ENCODE measurements at places on chromosomes 12 and 14.
A peak's percentile ranks its signal among the peaks of the same experiment; 100 is the strongest.

DNA sequence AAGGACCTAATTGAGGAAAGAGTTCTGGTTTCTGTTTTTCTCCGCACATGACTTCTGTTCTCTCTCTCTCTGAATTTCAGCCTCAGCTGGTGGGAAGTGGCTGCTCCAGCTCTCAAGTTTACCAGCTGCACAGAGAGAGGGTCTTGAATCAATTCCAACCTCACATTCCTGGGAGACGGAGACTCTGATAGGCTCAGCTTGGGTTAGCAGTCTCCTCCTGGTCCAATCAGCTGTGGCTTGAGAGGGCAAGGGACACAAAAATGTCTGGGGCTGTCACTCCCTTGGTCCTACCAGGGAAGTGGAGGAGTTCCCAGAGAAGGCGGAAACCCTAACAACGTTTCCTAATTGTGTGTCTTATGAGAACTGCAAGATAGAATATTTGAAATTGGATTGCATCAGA is 7.0 kb downstream of the CCDC63 start:
- no peak for DNase-seq

DNA sequence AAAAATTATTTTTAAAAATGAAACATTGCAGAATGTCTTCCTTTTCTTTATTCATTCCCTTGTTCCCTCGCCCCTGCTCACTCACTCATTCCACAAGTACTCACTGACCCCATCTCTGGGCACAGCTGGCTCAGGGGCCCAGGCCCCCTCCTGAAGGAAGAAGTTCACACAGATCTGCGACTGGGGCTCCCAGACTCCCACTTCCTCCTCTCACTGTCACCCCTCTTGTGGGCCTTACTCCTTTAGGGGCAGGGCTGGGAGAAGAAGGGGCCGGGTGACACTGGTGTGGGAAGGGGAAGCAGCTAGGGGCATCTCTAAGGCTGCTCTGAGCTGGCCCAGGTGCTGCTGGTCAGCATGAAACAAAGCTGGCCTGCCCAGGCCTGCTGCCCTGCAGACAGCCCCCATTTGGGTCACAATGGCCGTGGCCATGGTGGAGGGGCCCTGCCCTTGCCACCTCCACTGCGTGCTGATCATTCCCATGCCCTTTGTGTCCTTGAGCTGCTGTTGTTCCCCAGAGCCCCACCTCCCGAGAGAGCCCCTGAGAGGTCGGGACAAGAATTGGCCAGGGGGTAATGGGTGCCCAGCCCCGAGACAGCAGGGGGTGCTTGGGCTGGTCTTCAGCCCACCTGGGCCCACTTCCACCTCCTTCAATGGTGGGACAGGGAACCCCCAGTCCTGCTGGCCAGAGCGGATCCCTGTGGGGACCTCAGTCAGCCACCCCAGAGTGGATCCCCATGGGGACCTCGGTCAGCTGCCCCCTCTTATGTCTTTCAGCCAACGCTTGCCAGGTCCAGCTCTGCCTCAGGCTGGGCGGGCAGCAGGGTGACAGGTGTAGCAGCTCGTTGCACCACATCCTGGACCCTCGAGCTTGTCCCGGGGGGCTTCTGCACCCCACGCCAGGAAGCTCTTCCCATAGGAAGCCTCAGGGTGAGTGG is 212.4 kb upstream of the C14orf180 start:
- DNase-seq, result no peak

- DNase-seq, result peak; percentile 83
Measured at GRCh38 chr14:51093371-51094281, 1.3 kb downstream of the TRIM9 start.

DNA sequence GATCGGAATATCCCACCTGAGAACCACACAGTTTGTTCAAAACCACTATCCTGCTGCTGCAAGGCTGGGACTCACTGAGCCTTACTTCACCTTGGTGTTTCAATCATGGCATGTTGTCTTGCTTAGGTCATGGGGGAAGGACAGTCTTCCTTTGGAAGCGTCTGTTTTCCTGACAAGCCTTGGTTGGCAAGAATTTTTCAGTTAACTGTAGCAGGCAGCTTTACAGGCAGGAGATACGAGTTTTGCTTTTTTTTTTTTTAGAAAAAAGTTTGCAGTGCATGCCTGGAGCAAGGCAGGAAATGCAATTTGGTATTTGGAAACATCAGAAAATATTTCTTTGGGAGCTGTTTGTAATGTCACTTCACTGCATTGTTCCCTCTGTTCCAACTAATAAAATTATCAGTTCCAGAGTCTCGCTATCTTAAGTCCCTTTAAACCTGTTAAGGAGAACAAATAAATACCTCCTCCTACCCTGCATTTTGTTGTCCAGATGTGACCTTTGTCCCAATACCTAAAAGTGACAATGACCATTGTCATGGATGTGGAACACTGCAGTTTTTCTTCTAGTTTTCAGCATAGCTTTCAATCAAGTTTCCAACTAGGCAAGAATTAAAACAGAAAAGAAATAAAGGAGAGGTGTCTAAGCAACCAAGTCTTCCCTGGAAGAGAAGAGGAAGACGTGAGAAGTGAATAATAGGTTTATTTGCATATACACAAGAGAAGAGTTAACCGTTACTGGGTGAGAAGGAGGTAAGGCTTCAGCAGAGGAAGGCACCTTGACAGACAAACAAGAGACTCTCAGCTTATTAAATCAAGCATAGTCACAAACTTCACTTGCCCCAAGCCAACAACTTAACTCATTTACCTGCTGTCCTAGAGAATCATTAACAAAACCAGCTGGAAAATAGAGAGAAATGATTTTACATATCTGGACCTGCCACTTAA is 71.4 kb upstream of the ACTN1 start:
- DNase-seq, result no peak

DNA sequence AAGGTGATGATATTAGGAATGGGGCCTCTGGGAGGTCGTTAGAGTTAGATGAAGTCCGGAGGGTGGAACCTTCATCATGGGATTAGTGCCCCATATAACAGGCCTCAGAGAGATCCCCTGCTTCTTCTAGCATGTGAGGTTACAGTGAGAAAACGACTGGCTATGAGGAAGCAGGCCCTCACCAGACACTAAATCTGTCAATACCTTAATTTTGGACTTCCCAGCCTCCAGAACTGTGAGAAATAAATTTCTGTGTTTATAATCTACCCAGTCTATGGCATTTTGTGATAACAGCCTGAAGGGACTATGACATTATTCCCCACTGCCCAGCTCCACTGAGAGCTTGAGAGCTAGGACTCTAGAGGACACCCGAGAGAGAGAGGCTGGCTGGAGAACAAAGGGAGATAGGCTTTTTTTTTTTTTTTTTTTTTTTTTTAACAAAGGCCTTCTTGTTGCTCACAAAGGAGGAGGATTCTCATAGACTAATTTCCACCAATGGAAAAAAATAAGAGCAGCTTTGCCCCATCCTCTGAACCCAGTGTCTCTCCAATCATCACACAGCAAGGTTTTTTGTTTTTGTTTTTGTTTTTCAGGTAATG is 87.8 kb upstream of the EEA1 start:
- DNase-seq, result peak; percentile 52

GRCh38 chr12:46449316-46449715 is 76.7 kb upstream of the SLC38A2 start:
- no peak for DNase-seq

- no peak for DNase-seq
Measured at GRCh38 chr12:62135553-62136200, 124.5 kb upstream of the USP15 start.

DNA sequence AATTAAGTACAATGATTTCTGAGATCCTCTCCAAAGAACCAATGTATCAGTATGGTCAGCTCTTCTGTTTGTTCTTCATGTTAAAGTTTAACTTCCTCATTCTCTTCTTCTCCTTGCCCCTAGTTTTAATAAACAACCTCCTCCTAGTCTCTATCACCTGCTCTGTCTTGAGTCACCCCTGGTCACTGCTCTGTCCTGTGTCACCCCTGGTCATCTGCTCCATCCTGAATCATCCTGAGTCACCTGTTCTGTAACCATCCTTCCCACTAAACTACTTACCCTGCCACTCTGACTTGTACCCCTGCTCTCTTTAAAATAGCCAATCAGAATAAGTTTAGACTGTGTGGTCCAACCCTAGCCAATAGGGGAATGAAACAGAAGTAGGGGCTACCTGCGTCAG is 100.5 kb downstream of the ALG10B start:
- DNase-seq, result no peak

- no peak for DNase-seq
Measured at GRCh38 chr12:111976860-111977259, 36.1 kb downstream of the TMEM116 start.

GRCh38 chr12:72618764-72619163 is 346.6 kb downstream of the TRHDE start:
- DNase-seq, result no peak

DNA sequence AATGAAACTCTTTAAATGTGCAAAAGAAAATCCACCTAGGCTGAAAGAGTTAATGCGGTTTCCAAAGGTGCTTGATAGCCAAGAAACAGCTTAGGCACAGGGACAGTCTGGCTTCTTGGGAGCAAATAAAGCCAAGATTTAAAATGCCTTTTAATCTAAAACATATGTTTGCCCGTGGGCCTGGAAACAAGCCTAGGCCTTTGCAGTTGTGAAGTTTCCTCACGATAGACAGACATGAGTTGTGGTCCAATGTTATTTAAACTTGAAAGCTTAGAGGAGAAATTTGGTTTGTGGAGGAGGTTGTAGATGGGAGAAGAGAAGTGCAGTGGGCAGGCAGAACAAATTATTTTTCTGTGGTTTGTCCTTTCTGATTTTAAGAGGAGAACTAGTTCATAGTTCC is 29.8 kb downstream of the PROX2 start:
- no peak for DNase-seq

DNA sequence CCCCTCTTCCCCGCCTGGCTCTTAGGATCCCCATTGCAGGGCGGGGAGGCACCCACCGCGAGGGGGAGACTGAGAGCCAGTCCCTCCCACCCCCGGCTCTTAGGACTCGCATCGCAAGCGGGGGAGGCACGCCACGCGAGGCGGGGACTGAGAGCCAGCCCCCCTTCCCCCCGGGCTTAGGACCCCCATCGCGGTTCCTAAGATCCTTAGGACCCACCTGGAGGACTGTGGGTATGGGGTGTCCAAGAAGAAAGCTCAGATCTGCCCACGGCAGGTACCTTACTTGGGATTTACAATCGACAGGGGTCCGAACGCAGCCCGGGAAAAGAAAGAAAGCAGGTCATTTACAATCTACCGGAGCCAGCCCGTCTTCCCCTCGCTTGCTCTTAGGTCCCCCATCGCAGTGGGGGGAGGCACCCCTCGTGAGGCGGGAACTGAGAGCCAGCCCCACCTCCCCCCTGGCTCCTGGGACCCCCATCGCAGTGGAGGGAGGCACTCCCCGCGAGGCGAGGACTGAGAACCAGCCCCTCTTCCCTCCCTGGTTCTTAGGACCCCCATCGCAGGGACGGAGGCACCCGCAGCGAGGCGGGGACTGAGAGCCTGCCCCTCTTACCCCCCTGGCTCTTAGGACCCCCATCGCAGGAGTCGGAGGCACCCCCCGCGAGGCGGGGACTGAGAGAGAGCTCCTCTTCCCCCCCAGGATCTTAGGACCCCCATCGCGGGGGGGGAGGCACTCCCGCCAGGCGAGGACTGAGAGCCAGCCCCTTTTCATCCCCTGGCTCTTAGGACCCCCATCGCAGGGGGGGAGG is 43.7 kb downstream of the DDX11 start:
- DNase-seq, result peak; percentile 3

- no peak for DNase-seq
Measured at GRCh38 chr12:132872975-132873421, 14.4 kb downstream of the CHFR start.

GRCh38 chr12:110903511-110903910 is 16.9 kb downstream of the MYL2 start:
- DNase-seq, result no peak

DNA sequence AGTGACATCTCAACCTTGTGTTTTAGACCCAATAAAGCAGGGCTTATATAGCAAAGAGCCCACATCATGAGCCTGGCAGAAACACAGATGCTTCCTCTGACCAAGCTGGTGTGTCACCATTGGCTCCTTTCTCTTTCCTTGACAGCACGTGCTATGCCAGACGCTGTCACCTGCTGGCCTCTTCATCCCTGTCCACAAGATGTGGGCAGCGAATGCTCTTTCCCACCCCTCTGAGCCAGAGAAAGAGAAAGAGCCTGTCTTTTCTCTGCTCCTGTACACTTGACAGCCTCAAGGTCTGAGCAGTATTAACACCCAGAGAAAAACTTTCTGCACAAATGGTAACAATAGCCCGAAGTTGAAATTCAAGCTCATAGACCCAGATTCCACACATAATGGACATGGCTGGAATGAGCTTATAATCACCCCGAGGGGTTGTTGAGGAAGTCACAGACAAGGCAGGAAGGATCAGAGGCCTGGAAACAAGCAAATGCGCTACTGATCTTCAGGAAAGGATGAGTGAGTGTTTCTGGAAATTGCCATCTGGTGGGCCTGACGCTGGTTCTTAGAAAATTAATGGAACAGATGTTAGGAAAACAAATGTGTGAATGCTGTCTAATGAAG is 8.9 kb downstream of the TGFB3 start:
- no peak for DNase-seq

GRCh38 chr14:89502966-89503365 is 85.9 kb upstream of the FOXN3 start:
- no peak for DNase-seq

DNA sequence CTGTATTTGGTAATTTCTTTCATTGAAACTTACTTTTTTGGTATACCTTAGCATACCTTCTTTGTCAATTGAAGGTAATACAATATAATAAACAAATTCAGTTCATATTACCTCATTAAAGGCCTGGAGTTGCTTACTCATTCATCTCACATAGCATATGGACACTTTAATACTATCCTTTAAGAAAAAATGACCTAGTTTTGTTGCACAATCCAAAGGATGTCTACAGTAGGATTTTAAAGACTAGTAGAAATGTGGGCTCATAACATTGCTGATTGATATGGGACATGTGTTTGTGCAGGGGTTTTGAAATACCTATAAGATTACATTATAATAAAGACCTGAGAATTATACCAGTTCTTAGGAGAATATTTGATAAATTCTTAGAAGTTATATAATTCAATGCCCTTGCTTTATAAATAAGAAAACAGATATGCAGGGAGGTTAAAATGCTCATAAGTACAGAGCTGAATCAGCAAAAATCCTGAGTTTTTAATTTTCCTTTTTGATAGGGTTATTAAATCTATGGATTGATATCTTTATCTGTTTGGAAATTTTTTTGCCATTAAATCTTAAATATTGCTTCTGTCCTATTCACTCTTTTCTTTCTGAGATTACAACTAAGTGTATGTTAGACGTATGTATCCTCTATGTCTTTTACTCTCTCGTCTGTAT is 352.1 kb downstream of the ATP23 start:
- no peak for DNase-seq

DNA sequence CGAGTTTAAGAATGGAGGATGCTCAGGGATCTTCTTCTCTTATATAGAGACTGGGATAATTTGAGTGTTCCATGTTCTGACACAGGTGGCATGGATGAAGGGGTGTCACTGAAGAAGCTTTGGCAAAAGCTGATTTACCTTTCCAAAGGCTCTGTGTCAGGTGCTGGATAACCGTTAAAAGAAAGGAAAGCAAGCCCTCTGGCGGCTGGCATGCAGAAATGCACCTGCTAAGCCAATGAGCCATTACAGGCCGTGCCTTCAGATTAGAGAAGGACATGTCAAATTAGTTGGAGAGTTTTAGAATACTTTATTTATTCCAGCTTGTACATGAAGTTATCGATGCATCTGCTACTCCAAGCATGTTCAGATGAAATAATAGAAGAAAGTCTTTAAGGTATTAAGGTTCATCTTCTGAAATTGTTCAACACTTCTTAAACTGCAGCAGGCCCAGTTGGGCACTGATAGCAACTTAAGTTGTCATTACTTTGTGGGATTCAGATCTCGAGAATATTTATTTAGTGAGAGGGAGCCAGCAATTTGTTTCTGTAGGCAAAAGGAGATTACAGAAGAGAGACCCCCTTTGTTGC is 678.2 kb downstream of the NRXN3 start:
- DNase-seq, result peak; percentile 60

GRCh38 chr14:74507840-74508239 is 14.3 kb downstream of the ISCA2 start:
- DNase-seq, result no peak

Measured in midbrain (tissue), 1 donor.